Activated CD4-positive, alpha-beta T cell treated with anti-CD3 and anti-CD28 coated beads, Interleukin-2, amount 50 U/mL, for 24 hours (primary cell): ENCODE measurements at places on chromosomes 3 and 15.

GRCh38 chr3:43505351-43505750, 116.5 kb downstream of the ANO10 start:
- peak; percentile 11 for DNase-seq

DNA sequence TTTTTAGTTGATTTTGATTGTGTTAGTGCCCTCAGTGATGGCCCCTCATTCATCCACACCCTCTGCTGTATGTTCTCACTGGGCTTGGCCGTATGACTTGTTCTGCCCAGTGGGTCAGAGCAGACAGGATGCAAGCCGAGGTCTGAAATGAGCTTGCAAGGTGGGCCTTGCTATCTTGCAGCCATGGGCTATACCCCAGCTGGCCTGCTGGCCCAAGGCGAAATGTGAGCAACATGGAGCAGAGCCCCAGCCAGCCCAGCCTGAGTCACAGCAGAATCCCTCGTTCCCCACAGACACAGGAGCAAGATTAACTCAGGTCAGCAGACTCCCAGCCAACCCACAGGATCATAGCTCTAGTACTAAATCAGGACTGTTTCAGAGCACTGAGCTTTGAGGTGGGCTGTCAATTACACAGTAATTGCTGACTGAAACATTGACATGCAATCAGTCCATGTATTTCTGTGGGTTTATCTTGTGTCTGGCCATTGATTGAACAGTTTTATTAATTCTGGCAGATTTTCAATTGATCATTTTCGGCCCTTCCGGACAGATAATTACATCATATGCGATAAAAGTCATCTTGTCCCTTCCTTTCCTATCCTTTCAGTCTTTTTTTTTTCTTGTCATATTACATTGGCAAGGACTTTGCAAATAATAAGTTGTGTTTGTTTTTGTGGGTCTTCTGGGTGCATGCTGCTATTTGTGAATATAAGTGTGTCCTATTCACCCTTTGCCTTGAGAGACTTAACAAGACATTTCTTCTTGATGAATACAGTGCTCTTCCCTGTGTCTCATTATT, 27.1 kb downstream of the KLF15 start:
- DNase-seq, result no peak

DNA sequence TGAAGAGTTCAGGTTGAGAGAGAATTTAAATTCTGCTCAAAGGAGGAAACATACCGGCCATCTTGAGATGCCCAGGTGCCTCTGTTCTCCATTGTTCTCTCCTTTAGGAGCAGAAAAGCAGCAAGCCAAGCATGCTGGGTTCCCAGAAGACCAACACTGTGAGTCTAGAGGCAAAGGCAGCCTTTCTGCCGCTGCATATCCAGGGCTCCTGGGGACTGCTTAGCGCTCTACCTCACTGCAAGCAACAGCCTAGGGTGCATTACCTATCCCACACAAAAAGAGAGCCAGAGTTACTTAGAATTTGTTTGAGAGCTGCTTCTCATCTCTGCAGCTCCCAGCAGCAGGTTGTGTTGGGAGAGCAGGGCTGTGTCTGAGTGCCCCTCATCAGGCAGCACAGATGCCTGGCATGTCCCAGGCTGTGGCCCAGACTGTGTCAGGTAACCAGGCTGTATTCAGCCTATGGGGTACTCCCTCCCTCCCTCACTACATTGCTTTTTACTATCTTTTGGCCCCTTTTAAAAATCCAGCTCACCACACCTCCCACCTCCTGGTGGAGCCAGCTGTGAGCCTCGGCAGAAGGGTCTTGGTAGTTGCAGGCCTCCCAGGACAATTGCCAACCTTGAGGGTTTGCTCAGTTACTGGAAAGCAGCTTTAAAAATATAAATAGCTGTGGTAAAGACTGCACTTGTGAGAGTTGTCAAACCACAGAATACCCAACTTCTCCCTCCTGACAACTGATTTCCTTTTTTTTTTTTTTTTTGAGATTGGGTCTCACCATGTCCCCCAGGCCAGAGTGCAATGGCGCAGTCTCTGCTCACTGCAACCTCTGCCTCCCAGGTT, 30.2 kb downstream of the BCL2L10 start:
- no peak for DNase-seq

DNA sequence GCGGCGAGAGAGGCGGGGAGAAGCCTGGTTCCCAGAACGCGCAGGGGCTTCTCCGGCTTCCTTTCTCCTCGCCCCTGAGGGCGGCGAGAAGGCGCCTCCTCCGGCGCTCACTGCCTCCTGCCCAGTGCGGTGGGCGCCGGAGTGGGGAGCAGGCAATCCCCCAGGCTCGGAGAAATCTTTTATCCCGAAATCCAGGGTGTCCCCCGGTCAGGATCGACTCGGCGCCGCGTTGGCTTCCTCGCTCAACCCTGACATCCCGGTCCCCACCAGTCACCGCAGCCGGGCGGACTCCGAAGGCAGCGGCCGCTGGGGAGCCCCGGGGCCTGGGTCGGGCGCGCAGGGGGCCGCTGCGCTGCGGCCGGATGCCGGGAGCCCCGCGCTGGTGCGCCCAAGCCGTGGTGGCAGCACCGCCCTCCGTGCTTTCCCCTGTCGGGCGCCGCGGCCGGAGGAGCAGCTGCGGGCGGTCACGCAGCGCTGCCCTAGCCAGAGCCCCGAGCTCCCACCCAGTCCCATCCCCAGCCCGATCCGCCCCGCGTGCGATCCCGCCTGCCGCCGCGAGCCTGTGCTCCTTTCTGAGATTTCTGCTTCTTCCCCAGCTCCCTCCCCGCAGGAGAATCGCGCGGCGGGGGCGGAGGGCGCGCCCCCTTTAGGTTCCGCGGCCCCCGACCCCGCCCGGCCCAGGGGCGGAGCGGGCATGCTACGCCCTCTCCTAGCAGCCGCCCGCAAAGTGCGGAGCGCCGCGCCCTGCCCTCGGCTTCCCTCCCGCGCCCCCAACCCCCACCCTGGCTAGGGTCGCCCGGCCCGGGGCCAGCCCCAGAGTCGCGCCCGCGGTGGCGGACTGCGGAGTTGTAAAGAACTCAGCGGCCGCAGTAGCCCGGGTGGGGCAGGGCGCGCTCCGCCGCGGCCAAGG, 683 bp upstream of the CACNA2D3 start:
- no peak for DNase-seq

DNA sequence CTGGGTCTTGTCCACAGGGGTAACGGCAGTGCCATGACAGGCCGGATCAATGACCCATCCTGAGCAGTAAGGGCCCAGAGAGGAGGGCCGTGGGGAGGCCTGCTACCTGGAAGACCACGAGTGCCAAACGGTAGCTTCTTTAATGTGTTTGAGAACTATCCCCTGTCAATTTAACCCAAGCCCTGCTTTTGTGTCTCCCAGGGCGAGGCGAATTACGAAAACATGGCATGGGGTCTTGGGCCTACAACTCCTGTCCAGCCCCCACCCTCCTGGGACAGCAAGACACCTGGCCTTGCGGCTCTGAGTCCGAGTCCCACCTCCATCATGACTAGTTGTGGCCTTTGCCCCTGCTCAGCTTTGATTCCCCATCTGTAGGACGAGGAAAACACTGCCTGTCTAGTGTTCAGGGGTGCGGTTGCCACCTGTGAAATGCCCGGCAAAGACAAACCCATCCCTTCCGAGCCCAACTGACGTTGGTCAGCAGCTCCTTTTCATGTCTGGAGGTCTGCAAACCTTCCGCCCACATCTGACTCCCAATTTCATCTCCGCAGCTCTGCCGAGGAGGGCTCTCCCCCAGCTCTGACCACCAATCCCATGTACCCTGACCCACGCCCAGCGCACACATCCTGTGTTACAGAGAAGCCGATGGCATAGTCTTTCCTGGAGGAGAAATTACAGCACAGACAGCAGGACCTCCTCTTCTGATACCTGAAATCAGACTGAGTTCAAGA, 28.9 kb upstream of the SNRPA1 start:
- no peak for DNase-seq

DNA sequence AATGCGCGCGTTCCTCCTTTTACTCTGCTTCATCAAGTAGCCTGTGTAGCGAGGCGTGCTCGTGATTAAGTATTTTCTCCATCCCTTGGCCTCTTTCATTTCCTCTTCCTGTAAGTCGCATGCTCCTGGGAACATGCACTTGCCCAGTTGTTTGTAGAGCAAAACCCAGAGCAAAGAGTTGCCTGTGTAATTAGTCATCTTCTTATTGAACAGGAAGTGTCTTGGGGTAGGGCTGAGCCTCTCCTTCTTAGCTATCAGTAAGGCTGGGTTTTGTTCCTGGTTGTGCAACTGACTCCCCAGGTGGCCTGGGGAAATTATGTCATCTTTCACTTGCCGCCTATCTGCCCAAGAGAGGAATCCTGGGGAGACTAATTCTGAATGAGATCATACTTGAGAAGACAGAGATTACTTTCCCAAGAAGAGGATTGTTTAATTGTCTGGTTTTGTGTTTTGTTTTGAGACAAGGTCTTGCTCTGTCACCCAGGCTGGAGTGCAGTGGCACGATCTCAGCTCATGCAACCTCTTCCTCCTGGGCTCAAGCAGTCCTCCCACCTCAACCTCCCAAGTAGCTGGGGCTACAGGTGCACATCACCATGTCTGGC, 14.9 kb downstream of the LIPH start:
- peak; percentile 49 for DNase-seq

- DNase-seq, result no peak
Measured at GRCh38 chr15:58115692-58116091, 22.5 kb upstream of the AQP9 start.
